T-helper 17 cell (primary cell): ENCODE measurements at places on chromosomes 5 and 9. TPM values are rescaled to one million over a fixed set of nuclear protein-coding genes. Genes with fewer than 3 reads are reported as not detected.

The GPX3 gene
- not detected for total RNA-seq

The OR1Q1 gene
- total RNA-seq, result 0.96 TPM

The TIFAB gene
- total RNA-seq, result not detected

The ABL1 gene
- total RNA-seq, result 34.9 TPM

The SLC46A2 gene
- total RNA-seq, result not detected

The PTCD2 gene
- 5.9 TPM for total RNA-seq

The TXNDC8 gene
- not detected for total RNA-seq

The TAF11L10 gene
- not detected for total RNA-seq

The FOXD4L6 gene
- not detected for total RNA-seq

The SLC34A3 gene
- total RNA-seq, result not detected

The ENTREP1 gene
- not detected for total RNA-seq

The TMEM171 gene
- 0.50 TPM for total RNA-seq

The DMRT3 gene
- total RNA-seq, result not detected

DNA sequence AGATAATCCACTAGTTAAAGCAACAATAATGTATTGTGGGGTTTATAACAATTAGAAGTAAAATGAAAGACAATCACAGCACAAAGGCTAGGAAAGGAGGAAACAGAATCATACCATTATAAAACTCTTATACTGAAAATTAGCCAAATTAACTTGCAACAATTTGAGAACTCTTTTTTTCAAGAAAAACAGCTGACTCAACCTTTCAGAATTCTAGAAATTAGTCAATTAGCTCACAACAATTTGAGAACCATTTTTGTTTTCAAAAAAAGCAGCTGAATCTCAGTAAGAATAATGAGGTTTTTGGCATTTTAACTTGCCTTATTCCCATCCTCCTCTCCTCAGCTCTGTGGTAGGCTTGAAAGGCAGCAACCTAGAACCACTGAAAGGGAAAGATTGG lies 269.9 kb downstream of the NPR3 start:
- H3K4me3 ChIP-seq, result no peak overlapping the region
- DNase-seq, result no peak
- no peaks in the 10 kb centered on the region for H3K36me3 ChIP-seq
- H3K27me3 ChIP-seq, result no peaks in the 10 kb centered on the region

GRCh38 chr9:19630760-19631159 lies 158.1 kb downstream of the SLC24A2 start:
- H3K27me3 ChIP-seq, result peaks cover 15% of the 10 kb centered on the region
- no peaks in the 10 kb centered on the region for H3K36me3 ChIP-seq
- no peaks in the 10 kb centered on the region for H3K4me1 ChIP-seq
- no peak overlapping the region for H3K27ac ChIP-seq

- no peak overlapping the region for H3K27ac ChIP-seq
- peaks cover 7% of the 10 kb centered on the region for H3K27me3 ChIP-seq
- no peaks in the 10 kb centered on the region for H3K36me3 ChIP-seq
- no peak overlapping the region for H3K4me3 ChIP-seq
Observed at GRCh38 chr5:17065458-17065857, 129.4 kb upstream of the MYO10 start.

- DNase-seq, result no peak
- no peaks in the 10 kb centered on the region for H3K27me3 ChIP-seq
- no peak overlapping the region for H3K4me3 ChIP-seq
- H3K36me3 ChIP-seq, result no peaks in the 10 kb centered on the region
Observed at GRCh38 chr5:42242881-42243485, 180.3 kb upstream of the GHR start.

DNA sequence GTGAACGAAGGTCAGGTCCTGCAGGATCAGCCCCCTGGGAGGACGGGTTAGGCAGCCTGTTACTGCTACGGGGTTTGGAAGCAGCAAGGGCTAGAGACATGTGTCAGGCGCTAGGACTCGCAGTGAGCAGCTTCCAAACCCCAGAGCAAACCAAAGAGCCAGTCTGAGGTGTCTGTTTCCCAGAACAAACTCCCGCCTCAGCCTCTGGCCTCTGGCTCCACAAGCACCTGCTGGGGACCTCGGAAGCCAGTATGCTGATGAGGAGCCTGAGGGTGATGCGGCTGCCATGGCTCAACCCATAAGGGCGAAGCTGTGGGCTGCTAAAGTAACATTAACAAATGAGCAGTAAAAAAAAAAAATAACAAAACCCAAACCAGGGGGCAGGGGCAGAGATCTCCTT lies 35.0 kb downstream of the PRRT1B start:
- no peak overlapping the region for H3K4me3 ChIP-seq
- no peaks in the 10 kb centered on the region for H3K27me3 ChIP-seq
- H3K36me3 ChIP-seq, result peaks cover 4% of the 10 kb centered on the region
- DNase-seq, result no peak
- peaks cover 21% of the 10 kb centered on the region for H3K4me1 ChIP-seq

- no peak for DNase-seq
- H3K4me1 ChIP-seq, result peaks cover under 1% of the 10 kb centered on the region
- H3K27ac ChIP-seq, result no peak overlapping the region
- H3K36me3 ChIP-seq, result peaks cover 2% of the 10 kb centered on the region
- H3K27me3 ChIP-seq, result peaks cover 30% of the 10 kb centered on the region
- no peak overlapping the region for H3K4me3 ChIP-seq
Observed at GRCh38 chr9:77463151-77463550, 185.0 kb downstream of the GNA14 start.

GRCh38 chr5:143192191-143192900 lies 211.1 kb downstream of the NR3C1 start:
- no peaks in the 10 kb centered on the region for H3K27me3 ChIP-seq
- H3K4me3 ChIP-seq, result no peak overlapping the region
- no peak overlapping the region for H3K27ac ChIP-seq
- DNase-seq, result no peak
- H3K36me3 ChIP-seq, result peaks cover 5% of the 10 kb centered on the region
- H3K4me1 ChIP-seq, result no peaks in the 10 kb centered on the region

DNA sequence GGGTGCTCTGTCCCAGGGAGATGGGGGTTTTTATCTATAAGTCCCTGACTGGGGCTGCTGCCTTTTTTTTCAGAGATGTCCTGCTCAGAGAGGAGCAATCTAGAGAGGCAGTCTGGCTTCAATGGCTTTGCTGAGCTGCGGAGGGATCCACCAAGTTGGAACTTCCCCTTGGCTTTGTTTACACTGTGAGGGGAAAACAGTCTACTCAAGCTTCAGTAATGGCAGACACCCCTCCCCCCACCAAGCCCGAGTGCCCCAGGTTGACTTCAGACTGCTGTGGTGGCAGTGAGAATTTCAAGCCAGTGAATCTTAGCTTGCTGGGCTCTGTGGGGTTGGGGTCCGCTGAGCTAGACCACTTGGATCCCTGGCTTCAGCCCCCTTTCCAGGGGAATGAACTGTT lies 375.8 kb downstream of the RAB3C start:
- no peak overlapping the region for H3K27ac ChIP-seq
- H3K36me3 ChIP-seq, result no peaks in the 10 kb centered on the region
- H3K27me3 ChIP-seq, result no peaks in the 10 kb centered on the region
- no peak overlapping the region for H3K4me3 ChIP-seq
- H3K4me1 ChIP-seq, result no peaks in the 10 kb centered on the region

DNA sequence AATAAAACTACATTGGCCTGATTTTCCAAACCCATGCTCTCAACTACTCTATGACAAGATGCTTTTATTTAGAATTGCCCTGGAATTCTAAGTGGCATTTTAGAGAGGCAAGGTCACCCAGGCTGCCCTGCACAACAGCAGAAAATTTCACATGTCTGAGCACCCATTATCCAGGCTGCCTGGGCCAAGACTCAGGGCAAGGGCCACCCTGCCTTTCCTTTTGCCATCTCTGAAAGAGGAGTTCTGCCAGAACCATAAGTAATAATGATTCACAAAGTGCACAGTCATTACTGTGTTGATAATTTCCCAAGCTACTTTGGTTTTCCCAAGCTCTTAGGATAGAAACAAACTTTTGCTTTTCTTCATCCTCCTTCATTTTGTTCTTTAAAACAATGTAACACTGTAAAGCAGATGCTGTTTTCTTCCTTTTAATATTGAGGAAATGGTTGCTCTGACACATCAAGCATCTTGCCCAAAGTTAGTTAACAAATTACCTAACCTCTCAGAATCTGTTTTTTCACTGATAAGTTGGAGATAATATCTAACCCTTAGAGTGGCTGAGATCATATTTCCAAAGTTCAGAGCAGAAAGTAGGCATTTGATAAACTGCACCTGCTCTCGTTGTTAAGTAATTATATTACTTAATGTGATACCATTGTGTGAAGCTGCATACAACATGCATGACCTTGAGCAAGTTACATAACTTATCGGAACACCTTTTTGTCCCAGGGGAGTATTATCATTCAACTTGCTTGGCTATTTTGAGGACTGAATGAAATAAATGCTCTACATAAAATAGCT lies 325.6 kb downstream of the PRELID2 start:
- H3K4me3 ChIP-seq, result no peak overlapping the region
- no peaks in the 10 kb centered on the region for H3K4me1 ChIP-seq
- H3K27me3 ChIP-seq, result no peaks in the 10 kb centered on the region
- H3K36me3 ChIP-seq, result no peaks in the 10 kb centered on the region
- no peak for DNase-seq

- no peaks in the 10 kb centered on the region for H3K27me3 ChIP-seq
- DNase-seq, result no peak
- no peak overlapping the region for H3K27ac ChIP-seq
- no peak overlapping the region for H3K4me3 ChIP-seq
Observed at GRCh38 chr9:108049026-108049607, 559.5 kb upstream of the KLF4 start.

DNA sequence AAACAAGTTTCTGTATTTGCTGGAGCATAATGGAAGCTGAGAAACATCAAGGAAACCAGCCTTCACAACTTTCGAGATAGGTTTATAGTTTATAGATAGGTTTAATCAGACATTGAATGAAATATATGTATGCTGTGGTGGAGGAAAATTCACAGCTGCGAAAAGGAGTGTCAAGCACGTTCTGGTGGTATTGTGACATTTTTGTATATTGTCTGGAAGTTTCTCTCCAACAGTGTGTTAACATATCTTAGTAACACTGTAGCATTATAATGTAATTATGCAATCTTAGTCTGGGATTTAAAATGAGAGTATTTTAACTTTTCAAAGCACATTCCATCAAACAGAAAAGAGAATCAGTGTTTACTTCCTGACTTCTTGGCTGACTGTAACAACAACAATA lies 50.0 kb downstream of the FCHO2 start:
- H3K27ac ChIP-seq, result no peak overlapping the region

- H3K4me3 ChIP-seq, result no peak overlapping the region
- peaks cover 85% of the 10 kb centered on the region for H3K27me3 ChIP-seq
- peaks cover 2% of the 10 kb centered on the region for H3K36me3 ChIP-seq
Observed at GRCh38 chr5:93589829-93590215, 6.8 kb downstream of the NR2F1 start.

DNA sequence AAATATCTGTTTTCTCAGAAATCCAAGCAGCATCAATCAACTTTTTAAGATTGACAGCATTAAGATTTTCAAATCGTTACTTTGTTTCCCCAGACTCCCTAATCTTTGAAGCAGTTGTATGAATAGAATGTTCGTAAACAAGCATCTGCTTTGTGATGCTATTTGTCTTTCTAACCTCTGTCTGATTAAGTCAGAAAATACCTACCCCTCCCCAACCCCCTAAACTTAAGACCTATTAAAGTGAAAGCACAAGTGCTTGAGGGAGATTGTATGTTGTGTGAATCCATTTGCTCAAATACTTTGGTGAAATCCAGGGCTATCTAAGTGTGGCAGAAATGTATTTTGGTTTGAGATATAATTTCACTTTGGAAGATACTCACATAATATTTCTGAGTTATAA lies 47.9 kb upstream of the C5orf47 start:
- no peak for DNase-seq
- no peaks in the 10 kb centered on the region for H3K36me3 ChIP-seq
- no peak overlapping the region for H3K27ac ChIP-seq

GRCh38 chr5:178983728-178984127 lies 11.4 kb downstream of the GRM6 start:
- no peak overlapping the region for H3K27ac ChIP-seq
- no peaks in the 10 kb centered on the region for H3K36me3 ChIP-seq
- H3K27me3 ChIP-seq, result no peaks in the 10 kb centered on the region
- DNase-seq, result no peak
- H3K4me3 ChIP-seq, result no peak overlapping the region
- H3K4me1 ChIP-seq, result no peaks in the 10 kb centered on the region

GRCh38 chr5:10801931-10802666 lies 41.1 kb upstream of the DAP start:
- no peak overlapping the region for H3K4me3 ChIP-seq
- no peak overlapping the region for H3K27ac ChIP-seq
- no peaks in the 10 kb centered on the region for H3K4me1 ChIP-seq
- no peak for DNase-seq
- peaks cover 2% of the 10 kb centered on the region for H3K36me3 ChIP-seq

- no peak for DNase-seq
- no peaks in the 10 kb centered on the region for H3K27me3 ChIP-seq
- peak overlapping the region; percentile 0 for H3K4me3 ChIP-seq
- H3K36me3 ChIP-seq, result no peaks in the 10 kb centered on the region
- no peak overlapping the region for H3K27ac ChIP-seq
Observed at GRCh38 chr9:117392992-117393391, 21.9 kb downstream of the ASTN2 start.

DNA sequence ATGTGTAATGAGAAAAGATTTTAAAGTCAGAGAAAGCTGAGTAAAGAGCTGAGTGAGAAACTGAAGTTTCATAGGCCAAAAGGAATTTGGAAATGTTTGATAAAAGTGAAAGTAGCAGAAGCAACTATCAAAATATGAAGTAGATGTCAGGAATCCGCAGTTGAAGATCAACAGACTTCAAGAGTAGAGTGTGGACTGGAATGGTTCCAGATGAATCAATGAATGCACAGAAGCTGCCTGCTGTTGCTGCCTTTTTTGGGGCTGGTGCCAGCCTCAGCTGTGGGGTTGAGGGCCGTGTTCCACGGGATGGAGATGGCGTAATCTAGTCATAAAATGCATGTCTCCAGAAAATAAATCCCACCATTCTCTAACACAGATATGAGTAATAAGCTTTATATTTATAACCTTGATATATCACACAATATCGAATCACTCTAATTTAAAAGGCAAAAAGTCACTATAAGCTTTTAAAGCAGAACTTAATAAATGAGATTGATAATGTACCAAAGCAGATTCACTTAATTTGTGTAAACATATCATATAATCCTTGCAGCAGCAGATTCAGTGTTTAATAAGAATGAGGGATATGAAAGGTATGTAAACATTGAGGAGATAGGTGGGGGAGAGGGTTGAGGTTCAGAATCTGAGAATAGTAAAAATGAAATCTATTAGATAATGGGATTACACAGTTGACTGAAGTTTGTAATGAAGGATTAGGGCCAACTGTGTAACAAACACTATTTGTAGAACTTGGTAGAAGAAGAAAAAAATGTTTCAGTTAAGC lies 652.3 kb upstream of the FTMT start:
- no peaks in the 10 kb centered on the region for H3K4me1 ChIP-seq
- H3K27me3 ChIP-seq, result no peaks in the 10 kb centered on the region
- DNase-seq, result no peak
